Activated naive CD4-positive, alpha-beta T cell treated with anti-CD3 and anti-CD28 coated beads, Interleukin-2, amount 50 U/mL, for 16 hours (primary cell): ENCODE measurements at places on chromosomes 6 and 20.

DNA sequence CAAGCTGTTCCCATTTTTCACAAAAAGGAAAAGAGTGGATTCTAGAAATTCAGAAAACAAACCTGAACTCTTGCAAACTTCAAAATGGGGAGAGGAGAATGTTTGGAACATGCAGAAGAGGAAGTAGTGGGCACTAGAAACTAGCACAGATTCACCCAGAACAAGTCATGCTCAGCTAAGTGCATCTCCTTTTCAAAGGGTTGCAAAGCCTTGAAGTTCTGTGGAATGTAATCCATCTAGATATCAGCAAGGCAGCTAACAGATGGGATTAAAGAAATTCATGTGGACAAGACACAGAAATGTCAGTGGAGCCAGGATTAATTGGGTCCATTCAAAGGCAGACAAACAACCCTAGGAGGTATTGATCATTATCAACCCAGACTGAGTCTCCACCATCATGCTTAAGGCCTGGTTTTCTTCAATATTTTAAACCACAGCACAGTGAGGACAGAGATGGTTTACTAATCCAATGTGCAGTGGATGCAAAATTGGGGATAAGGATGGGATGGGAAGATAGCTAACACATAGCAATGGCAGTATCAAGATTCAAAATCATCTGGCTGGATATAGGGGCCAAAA, 31.3 kb downstream of the KCNK5 start:
- no peak for DNase-seq

DNA sequence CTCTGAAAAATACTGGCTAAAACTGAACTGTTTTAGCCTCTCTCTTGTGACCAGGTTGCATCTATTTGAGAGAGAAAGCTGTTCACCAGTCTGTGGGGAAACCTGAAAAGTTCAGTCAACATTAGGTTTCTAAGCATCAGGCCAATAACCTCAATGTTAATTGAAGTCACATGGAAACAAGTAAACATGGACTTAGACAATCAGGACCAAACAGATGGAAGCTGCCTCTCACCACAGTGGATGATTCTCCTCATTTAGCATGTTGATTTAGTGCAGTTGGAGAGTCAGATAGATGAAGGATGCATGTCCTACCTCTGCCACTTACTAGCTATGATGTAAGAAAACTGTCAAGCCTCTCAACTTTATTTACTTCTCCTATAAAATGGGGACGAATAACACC, 18.2 kb downstream of the SCGN start:
- no peak for DNase-seq

- no peak for DNase-seq
Measured at GRCh38 chr6:104943781-104944180, 13.1 kb upstream of the LIN28B start.

GRCh38 chr6:46526607-46527006, 35.4 kb upstream of the RCAN2 start:
- DNase-seq, result no peak

DNA sequence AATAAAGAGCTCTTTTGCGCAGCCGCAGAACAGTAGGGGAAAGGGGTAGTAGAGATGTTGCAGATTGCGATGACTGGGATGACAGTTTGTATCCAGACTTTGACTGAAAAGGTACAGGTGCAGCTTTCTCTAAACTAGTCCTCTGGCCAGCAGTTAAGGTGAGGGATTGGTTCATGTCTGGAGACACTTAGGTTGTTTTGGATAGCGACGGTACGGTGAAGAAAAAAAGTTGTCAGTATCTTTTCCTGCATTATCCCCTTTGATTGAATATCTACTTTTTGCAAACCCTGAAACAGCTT, 537 bp downstream of the PRR3 start:
- DNase-seq, result no peak

GRCh38 chr6:139189665-139190064, 54.8 kb downstream of the HECA start:
- no peak for DNase-seq

DNA sequence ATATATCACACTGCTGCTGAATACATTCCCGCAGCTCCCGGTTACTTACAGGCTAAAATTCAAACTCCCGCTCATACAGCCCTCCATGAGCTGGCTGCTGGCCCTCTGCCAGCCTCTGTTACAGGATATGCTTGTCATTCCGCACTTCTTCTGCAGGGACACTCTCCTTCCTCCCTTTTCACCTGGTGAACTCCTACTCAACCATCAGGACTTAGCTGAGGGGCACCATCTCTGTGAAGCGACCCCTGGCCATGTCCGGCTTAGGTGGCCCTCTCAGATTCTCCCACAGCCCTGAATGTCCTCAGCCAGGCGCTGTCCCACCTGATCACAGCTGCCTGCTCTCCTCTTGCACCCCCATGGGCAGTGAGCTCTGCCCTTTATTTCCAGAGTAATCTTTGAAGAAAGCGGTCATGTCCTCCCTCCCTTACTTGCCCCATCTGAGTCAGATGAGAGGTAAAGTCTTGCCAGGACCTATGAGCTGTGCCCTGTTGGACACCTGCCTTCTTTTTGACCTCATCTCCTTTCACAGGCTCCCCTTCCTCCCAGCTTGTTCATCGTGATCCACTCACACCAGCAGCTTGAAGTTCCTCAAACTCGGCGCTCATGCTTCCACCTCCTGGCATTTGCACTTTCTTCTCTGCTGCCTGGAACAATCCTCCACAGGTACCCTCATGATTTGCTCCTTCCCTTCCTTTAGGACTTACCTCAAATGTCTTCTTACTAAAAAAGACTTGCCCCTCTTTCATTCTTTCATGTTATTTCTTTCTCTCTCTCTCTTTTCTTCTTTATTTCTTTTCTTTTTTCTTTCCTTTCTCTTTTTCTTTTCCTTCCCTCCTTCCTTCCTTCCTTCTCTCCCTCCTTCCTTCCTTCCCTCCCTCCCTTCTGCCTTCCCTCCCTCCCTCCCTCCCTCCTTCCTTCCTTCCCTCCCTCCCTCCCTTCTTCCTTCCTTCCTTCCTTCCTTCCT, 5.6 kb downstream of the CYP24A1 start:
- DNase-seq, result no peak

GRCh38 chr6:168852376-168852884, 401.2 kb downstream of the THBS2 start:
- DNase-seq, result no peak

- no peak for DNase-seq
Measured at GRCh38 chr6:104607501-104607900, 252.2 kb downstream of the HACE1 start.

GRCh38 chr6:166472636-166473035, 89.9 kb upstream of the MPC1 start:
- DNase-seq, result no peak

DNA sequence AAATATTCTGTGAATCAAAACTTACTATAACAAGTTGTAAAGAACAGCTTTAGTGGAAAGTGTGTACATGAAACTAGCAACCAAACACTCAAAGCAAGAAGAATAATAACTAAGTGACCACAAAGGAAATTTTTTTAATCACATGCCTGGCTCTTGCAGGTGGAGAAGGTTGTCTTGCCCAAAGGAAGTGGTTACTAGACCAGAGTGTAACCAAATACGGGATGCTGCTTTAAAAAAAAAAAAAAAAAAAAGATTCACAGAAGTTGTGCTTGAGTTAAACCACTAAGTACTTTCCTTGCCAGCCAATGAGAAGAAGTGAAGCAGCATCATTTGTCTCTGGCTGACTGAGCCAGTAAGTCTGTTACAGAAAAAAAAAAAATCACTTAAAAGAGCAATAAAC, 19.1 kb upstream of the HLA-DQB1 start:
- no peak for DNase-seq

- no peak for DNase-seq
Measured at GRCh38 chr6:90982581-90982980, 395.7 kb upstream of the MAP3K7 start.

- peak; percentile 51 for DNase-seq
Measured at GRCh38 chr6:16481697-16482399, 243.5 kb downstream of the GMPR start.

DNA sequence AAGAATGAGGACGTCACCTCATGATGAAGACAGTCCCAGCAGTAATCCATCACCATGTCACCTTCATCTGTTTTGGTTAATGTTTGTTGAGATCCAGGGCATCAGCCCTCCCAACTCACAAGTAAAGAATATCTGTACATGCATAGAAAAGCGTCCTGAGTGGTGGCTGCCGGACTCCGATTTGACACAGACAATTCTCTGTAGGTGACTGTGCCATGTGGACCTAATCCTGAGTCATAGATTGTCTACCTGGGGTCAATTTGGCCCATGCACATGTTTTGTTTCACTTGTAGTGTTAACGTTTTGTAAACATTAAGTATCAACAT, 168.4 kb upstream of the UST start:
- DNase-seq, result no peak
